Activated T-helper 2 cell treated with anti-CD3 and anti-CD28 coated beads, Interferon-gamma antibody, Interleukin-2, Interleukin-4, amounts not matched to agents 10 μg/mL and 5 μg/mL and 100 μg/mL, durations not matched to agents 14 hours and 24 hours and 36 hours (primary cell): ENCODE measurements at places on chromosomes 6 and 20. TPM values are rescaled to one million over a fixed set of nuclear protein-coding genes. Genes with fewer than 3 reads are reported as not detected.

The SLC22A2 gene
- not detected in 2 replicates for total RNA-seq

The CTAGE9 gene
- not detected in 2 replicates for total RNA-seq

- no peak for DNase-seq
Observed at GRCh38 chr6:28011722-28012121, 54.7 kb downstream of the OR2B6 start.

DNA sequence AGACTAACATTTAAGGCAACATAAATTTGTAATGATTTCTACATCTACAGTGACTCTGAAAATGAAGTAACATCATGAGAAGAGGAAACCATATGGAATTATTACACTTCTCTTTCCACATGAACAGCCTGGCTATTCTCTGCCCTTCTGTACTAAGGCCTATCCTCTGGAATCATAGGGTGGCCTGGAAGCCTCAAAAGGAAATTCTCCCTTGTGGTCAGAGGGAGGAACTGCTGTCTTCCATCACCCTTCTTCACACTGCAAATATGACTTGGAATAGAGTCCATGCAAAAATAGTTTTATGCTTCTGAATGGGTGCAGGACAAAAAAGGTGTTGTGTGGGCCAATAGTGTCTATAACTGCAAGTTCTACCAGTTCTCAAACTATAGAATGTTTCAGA, 44.6 kb upstream of the SH3BGRL2 start:
- no peak for DNase-seq

- no peak for DNase-seq
Observed at GRCh38 chr6:40918040-40918651, 120.9 kb downstream of the UNC5CL start.

GRCh38 chr6:40997234-40997957, 41.6 kb downstream of the UNC5CL start:
- DNase-seq: no peak

GRCh38 chr6:7139835-7140470, 32.2 kb downstream of the RREB1 start:
- DNase-seq: no peak

GRCh38 chr20:57598491-57598890, 21.7 kb downstream of the ZBP1 start:
- no peak for DNase-seq

DNA sequence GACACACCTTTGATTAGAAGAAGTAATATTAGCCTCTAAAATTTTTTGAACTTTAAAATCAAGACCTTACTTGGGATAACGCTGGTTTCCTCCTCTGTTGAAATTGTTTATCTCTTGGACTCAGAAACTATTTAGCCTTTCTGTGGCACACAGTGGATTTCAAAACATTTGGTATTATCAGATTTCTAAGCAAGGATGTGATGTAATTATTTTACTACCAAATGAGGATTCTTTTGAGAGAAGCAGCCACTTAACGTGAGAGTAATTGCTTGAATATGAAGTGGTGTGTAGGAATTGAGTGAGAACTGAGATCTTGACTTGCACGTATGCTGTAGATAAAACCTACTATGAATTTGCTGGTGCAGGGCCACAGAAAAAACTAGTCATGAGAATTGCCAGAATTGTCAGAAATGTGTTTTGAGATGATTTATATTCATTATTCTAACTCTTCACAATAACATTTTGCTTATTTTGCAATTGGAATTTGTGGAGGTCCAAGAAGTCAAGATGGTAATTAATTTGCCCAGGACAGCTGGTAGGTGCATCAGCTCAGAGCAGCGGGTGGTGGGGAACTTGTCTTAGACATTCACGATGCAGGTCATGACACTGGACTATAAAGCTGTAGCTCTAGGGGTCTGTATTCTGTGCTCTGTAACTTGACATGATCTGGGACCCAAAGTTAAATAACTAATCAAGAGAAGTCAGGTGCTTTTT, 53.4 kb downstream of the AKAP12 start:
- no peak for DNase-seq

- no peak for DNase-seq
Observed at GRCh38 chr6:27678469-27678868, 205.6 kb upstream of the ZNF184 start.

DNA sequence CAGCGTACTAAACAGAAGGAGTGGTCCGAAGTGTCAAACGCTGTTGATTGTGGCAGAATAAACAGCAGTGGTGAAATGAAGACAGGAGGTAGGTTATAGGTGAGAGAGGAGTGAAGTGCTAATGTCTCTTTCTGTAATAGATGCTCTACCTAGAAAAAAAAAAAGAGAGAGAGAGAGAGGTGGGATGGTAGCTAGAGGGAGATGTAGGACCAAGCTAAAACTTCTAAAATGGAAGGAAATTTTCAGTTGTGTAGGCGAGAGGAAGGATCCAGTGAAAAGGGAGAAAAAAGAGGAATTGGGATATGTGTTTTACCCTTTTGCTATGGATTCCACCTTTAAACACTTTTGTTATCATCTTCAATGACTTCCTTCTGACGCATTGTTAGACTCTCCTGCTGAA, 126.5 kb upstream of the BMP2 start:
- no peak for DNase-seq

DNA sequence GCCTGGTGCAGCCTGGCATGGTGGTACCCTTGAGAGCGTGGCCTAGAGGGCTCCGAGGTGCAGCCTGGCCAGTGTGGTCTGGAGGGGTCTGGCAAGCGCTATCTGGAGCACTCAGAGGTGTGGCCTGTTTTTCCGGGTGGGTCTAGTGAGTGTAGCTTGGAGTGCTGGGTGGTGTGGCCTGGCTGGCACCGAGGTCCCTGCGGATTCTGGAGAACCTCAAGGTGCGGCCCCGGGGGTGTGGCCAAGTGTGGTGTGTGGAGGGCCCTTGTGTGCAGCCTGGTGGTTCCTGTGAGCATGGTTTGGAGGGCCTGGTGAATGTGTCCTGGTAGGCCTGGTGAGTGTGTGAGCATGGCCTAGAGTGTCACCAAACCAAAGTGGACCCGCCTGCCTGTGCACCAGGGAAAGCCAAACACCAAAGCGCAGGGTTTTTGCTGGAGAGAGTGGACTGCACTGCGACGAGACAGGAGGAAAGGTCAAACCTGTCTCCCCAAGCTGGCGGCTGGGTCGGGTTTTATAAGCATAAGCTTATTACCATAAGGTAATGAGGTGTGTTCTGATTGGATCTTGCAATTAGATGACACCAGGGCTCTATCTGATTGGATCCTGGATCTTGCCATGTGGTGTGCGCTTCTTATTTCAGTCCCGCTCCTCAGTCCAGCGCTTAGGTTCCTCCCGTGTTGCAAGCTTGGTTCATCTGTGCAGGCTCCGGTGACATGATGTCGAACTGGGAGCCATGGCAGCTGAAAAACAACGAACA, 35.7 kb downstream of the IGF2R start:
- DNase-seq: no peak

DNA sequence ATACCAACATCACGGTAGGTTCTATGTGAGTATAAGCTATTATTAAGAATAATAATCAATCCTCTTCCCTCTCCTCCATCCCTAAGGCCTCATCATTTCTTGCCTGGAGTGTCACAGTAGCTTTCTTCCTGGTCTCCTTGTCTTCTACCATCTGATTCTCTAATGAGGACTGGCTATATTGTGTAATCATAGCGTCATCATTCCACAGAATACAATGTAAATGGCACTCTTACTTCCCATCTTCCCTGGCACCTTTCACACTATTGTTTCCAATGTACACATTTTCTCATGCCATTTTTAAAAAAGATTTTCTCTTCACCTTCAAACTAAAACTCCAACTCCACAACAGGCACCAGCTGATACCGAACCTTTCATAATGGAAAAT, 2.2 kb upstream of the BTN3A2 start:
- DNase-seq: no peak
